ENCODE measurements at places on chromosomes 3 and 15.

GRCh38 chr3:30522476-30522875 is 83.9 kb upstream of the TGFBR2 start:
- no peak for DNase-seq

- DNase-seq: no peak
Observed at GRCh38 chr3:28917895-28918475, 362.9 kb upstream of the RBMS3 start.

- DNase-seq: peak; percentile 25
Observed at GRCh38 chr3:171257251-171258203, 202.7 kb downstream of the TNIK start.

DNA sequence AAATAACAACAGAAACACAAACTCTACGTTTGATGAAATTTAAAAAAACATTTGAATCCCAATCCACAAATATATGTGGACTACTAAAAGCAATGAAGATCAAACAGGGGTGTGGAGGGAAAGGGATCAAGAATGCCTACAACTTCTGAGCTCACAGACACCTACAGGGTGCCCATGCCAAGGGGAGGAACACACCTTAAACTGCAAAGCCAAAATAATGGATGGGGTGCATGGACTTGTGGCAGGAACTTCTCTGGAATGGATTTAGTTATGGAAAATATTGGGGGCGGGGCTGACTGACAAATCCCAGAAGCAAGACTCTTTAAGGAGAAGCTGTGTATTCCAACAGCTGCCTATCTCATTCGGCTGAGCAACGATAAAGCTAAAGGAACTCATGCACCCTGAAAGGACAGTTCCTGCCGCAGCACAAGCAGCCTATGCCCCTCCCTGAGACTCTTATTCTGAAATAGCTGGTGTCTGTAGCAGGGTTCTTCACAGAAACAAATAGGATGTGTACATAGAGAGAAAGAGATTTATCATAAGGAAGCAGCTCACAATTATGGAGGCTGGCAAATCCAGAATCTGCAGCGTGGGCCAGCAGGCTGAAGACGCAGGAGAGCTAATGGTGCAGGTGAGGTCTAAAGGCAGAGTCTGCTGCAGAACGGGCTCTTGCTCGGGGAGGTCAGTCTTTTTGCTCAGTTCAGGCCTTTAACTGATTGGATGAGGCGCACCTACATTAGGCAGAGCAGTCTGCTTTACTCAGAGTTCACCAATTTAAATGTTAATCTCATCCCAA is 24.5 kb upstream of the PLA2G4D start:
- DNase-seq: no peak

DNA sequence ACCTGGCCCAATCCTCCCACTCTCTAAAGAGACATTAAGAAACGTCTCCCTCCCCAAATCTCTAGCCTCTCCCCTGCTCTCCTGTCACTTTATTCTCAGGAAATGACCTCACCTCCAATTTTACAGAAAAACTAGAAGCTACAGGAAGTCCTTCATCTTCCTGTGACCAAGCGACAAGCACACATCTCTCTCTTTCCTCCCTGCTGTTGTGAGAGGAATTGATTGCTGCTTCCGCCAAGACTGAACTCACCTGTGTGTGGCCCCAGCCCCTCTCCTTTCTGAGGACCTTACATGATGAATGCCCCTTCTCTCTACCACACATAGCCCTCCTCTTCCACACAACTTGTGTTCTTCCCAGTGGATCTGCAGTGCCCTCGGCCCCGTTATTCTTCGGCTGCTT is 18.2 kb downstream of the DNAJB8 start:
- no peak for DNase-seq

DNA sequence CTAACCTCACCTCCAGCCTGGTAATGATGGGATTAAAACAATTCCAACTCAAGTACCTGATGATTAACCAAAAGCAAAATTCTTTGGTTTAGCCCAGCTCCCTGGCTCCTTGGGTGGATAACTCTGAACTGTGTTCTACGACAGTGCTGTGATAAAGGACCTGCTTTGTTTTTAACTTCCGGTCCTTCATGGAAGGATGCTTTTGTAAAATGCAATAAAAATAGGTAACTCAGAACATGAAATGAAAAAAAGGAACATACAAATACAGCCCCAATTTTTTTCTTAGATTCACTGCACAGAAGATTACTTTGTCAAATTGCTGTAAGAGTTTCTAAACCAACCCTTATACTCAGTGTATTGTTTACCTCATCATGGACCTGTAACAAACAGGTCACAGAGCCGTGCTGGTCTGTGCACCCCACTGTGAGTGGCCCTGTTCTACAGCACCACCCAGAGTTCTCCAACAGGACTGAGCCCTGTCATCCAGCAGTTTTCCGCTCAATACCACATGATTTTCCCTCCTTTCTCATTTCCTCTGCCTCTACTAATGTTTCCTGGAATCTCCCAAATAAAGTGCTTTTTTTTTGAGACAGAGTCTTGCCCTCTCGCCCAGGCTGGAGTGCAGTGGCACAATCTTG is 4.9 kb upstream of the PCYT1A start:
- no peak for DNase-seq

- DNase-seq: no peak
Observed at GRCh38 chr3:50695031-50695430, 20.3 kb downstream of the DOCK3 start.

GRCh38 chr3:73490453-73491286 is 134.1 kb downstream of the PDZRN3 start:
- no peak for DNase-seq

DNA sequence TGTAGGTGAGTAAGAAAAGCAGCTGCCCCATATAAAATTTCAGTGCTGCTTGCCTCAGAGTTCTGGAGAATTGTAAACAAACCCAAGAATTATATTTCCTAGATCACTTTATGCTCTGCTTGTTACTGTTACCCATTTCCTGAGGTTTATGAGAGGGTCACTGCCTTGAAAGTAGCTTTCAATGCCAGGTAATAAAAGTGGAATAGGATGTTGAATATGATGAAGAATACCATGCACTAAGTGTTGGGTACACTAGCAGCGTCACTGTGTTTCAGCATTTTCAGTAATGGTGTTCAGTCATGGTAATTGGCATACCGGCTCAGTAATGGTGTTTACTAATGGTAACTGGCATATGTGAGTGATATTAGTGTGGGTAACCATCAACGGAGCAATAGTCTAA is 449.8 kb upstream of the TPRG1 start:
- DNase-seq: no peak

DNA sequence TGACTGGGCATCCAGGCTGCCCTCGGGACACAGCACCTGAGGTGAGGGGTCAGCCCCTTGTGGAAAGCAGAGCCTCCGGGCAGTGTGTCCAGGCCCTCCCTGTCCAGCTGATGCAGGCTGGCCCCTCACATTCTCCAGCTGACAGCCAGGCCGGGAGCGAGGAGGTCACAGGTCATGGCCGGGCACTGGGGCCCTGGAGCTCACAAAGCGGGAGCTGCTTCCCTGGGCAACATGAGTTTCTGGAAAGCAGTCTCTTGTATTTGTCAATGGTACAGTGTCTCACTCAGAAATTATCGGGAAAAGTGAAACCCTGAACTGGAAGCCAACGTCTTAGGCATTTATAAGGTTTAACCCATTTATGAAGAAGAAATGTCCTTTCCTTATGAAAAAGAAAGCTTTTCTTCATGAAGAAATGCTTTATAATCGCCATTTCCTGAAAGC is 118.5 kb downstream of the OPA1 start:
- DNase-seq: no peak

- DNase-seq: peak; percentile 82
Observed at GRCh38 chr3:66076861-66077470, 38.2 kb upstream of the MAGI1 start.

Data from fibroblast of skin of left biceps (primary cell).